ENCODE measurements at places on chromosomes 6 and 20.

- DNase-seq = no peak
Observed at GRCh38 chr6:24490948-24491347, 1.6 kb upstream of the GPLD1 start.

DNA sequence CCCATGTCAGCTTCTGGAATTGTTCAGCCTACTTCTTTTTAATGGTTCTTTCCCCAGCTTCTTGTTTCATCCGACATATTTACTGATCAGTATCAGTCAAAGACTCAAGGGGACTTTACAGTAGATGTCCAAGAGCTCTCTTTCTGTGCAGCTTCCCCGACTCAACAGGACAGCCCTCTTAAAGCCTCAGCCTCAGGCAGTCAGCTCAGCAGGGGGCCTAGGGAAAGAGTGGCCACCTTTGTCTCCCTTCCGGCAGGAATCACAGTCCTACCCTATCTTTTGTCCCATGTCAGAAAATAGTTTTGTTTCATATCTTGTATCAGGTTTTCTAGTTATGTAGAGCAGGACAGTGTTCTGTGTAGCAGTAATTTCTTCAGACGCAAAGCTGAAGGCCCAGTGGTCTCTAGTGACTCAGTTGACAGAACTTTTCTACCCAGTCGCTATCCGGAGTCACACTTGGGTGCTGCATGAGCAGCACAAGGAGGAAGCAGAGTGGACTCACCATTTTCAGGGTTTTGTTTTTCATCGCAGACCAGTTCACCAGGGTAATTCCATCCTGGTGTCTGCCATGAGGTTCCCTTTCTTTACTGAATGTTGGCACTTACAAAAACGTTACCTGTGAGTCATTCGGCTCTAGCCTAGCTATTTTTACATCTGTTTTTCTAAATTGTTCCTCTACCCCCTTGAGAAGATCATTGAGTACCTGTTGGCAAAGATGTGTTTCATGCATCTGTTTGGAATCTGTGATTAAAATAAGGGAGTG is 47.7 kb downstream of the SPATA2 start:
- peak; percentile 72 for DNase-seq

- DNase-seq = peak; percentile 77
Observed at GRCh38 chr20:1002682-1003561, 811 bp upstream of the RSPO4 start.

GRCh38 chr6:119476024-119476423 is 126.5 kb upstream of the MAN1A1 start:
- no peak for DNase-seq

DNA sequence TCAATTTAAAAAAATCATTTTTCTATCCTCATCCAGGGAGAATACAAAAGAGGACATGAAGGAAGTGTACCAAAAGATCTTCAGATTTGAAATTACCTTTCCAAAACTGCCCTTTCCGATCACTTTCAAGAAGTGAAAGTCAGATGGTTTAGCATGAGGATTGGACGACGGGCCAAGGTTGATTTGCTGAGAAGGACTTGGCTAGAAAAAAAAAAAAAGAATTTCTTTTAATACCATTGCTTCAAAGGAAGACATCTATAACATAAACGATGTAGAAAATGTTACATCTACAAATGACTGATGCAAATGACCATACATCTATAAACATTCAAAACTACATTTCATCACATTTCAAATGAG is 120.9 kb upstream of the SLC2A12 start:
- DNase-seq = no peak

DNA sequence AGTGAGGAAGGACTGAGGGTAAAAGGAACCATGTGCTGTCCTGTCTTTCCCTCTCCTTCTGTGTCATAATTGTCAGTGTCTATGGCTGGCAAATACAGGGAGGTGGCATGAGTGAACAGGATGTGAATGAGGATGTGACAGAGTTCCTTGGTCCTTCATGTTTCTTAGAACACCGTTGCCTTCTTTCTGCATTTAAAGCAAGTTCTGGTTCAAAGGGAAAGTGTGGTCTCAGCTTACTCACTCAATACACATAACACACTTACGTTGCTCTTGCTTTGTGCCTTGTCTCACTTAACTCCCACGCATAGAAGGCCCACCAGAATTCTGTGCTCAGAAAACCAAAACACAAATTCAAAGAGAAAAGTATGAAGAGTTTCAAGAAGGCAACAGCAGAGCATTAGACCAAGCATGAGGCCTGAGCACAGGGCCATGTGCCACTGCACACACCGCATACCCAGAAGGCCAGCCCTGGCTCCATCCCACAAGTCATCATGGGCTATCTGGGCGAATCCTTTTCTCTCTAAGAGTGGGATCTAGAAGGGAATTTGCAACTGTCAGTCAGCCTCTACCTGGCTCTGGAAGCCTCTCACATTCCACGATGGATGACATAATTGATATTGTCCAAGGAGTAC is 38.9 kb upstream of the SAYSD1 start:
- DNase-seq = no peak

DNA sequence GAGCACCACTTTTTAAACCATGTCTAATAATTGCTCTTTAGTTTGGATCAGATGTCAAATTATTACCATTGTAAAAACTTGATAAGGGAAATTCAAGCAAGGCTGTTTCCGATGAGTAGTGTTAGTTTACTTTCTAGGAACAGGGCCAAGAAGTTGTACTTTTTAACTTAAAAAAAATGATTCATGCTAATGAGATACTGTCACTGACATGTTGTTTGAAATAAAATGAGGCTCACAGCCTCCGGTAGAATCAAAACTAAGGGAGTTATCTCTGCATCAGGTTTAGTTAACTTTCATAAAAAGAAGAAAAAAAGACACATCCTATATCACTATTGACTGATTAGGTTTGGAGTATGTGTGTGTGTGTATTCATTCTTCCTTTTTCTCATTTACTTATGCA is 55.2 kb upstream of the SUPT3H start:
- no peak for DNase-seq

GRCh38 chr20:22385602-22386305 is 198.6 kb downstream of the FOXA2 start:
- no peak for DNase-seq

GRCh38 chr20:3996399-3996798 is 19.0 kb downstream of the RNF24 start:
- DNase-seq = no peak

DNA sequence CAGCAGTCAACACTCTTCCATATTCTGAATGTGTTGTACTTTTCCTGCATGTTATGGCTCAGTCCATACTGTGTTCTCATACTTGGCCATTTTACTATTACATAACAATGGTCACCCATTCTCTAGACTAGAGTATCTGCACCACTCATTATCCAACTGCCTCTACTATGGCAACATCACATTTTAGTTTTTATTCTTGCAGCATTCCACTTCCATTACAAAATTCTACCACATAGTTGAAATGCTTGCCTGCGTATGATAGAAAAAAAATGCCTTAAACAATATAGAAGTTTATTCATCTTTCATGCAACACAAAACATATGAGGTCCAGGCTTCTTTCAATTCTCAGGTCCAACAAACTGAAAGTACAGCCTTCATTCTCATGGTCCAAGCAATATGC is 128.0 kb downstream of the TENT5A start:
- no peak for DNase-seq

GRCh38 chr6:41066867-41067304 is 5.3 kb downstream of the OARD1 start:
- peak; percentile 88 for DNase-seq

DNA sequence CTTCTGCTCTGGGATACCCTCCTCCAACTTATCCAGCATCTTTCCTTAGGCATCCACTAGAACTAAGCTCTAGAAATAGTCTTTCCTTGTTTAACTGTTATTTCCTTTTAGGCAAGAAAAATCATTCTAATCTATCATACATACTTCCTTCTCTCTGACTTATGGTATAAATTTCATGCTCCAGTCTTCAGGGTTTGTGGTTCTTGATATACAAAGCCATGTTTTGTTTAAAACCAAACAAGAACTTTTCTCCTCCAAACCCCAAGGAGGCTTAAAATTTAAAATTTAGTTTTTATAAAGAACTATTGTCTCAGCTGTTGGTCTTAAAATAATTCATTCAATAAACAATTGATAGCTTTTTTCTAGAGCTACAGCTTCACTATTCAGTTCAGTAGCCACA is 77.2 kb downstream of the CD164 start:
- DNase-seq = no peak

- no peak for DNase-seq
Observed at GRCh38 chr6:1767481-1768246, 157.9 kb downstream of the FOXC1 start.

GRCh38 chr6:125363039-125363823 is 61.5 kb upstream of the HDDC2 start:
- peak; percentile 90 for DNase-seq

DNA sequence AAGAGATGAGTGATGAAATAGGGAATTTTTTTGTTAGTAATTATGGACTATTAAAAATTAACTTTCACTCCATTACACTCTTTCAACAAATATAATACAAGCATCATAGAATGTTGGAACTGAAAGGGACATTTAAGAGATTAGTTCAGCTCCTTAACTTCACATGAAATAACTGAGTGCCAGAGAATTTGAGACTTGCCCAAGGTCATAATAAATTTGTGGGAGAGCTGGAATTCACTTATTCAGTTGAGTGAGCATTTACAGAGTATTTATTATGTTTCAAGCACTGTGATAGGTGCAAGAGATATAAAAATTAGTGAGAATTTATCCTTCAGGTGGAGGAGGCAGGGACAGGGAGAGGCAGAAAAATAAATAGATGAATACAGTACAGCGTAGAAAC is 154.6 kb downstream of the KCNQ5 start:
- DNase-seq = no peak

GRCh38 chr20:62143081-62143956 is at the start of the genes PSMA7 and SS18L1:
Gene PSMA7, minus strand, starts transcription at chr20:62143394. Its CDS starts 91 bp downstream, at chr20:62143303.
Gene SS18L1, plus strand, starts transcription at chr20:62143769. Its CDS starts 52 bp downstream, at chr20:62143821.
- DNase-seq = peak; percentile 89

GRCh38 chr6:157560691-157561413 is 179.9 kb downstream of the ZDHHC14 start:
- DNase-seq = no peak

GRCh38 chr6:116467514-116467913 is 6.3 kb downstream of the CALHM6 start:
- no peak for DNase-seq

- DNase-seq = no peak
Observed at GRCh38 chr20:8043687-8044282, 24.2 kb upstream of the TMX4 start.

DNA sequence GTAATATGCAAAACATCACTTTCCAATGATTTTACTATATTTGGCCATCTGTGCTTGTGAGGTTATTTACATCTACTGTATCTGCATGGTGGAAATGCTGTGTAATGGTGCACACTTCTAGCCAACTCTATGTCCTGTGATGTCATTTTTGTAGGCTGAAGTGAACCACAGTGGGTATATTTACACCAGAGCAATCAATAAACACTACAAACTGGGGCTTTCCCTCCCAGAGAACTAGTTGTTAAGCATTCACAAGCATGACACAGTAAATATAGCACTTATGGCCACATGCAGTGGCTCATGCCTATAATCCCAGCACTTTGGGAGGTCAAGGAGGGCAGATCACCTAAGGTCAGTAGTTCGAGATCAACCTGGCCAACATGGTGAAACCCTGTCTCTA is 4.9 kb downstream of the SLC22A2 start:
- DNase-seq = no peak

- no peak for DNase-seq
Observed at GRCh38 chr6:2485116-2485515, 239.7 kb upstream of the GMDS start.

- no peak for DNase-seq
Observed at GRCh38 chr6:128964233-128964755, 81.4 kb downstream of the LAMA2 start.

- no peak for DNase-seq
Observed at GRCh38 chr6:47041741-47042140, 391 bp downstream of the ADGRF1 start.

DNA sequence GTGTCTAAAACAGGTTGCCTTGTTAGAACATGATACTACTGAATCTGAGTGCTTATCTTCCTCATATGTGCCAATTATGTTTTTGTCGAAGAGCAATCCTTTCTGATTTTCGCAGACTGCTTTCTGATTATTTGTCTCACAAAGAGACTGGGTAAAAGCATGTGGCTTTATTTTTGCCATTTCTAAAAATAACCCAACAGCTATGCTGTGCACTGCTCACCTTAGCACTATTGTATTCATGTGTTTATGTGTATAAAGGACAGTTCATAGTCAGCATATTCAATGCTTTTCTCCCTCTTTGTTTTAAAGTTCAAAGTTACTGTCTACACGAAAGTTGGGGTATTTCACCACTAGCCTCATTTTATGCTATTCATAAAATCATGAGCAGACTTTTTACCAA is 127.0 kb downstream of the SGK1 start:
- no peak for DNase-seq

- no peak for DNase-seq
Observed at GRCh38 chr20:43943725-43944124, 29.1 kb downstream of the TOX2 start.

DNA sequence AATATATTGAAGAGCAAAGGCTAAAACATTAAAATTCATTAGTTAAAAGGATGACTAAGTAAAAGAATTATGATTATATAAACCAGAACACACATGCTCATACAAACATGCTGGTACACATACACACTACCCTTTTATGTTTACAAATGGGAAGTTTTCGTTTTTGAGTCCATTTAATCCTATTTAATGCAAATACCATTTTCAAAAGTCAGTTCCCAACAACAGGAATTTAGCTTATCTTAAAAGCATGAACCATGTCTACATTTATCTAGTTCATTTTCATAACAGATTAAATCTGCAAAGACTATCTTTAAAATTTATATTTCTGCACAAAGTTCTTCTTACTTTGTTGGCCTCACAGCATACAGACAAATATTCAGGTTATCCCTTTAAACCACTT is 42.5 kb downstream of the MAN1A1 start:
- DNase-seq = no peak

DNA sequence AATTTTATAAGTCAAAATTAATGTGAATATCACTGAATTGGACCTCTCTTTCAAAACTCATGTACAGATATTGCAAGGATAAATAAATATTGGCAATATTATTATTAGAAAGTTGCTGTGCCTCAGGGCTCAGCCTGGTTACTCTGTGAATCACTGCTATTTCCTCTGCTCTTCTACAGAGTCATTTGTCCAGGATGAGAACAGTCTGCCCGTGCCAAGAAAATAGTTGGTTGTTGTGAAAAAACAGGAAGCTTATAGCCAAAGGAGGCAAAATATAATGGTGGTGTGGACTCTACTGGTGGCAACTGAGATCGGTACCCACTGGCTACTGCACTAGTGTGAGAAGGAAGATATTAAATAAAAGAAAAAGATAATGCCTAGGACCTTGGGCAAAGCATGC is 93.6 kb downstream of the RIMS1 start:
- DNase-seq = no peak

All from endodermal cell (in vitro differentiated cells).